ENCODE measurements at places on chromosomes 4 and X.
A peak's percentile ranks its signal among the peaks of the same experiment; 100 is the strongest.

DNA sequence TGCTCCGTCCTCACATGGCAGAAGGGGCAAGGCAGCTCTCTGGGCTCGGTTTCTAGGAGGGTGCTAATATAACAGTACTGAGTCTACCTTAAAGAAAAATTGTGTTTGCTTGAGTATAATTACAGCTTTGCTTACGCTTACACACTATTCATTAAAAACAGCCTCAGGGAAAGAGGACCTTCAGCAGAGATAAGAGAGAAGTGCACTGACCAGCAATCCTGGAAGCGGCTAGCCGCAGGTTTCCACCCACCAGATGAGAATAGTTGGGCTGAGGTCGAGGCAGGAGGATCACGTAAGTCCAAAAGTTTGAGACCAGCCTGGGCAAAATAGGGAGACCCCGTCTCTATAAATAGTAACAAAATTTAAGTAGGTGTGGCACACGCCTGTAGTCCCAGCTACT, 15.2 kb upstream of the MRFAP1 start:
- DNase-seq: no peak

- DNase-seq: no peak
Observed at GRCh38 chr4:172050911-172051310, 237.7 kb downstream of the GALNTL6 start.

DNA sequence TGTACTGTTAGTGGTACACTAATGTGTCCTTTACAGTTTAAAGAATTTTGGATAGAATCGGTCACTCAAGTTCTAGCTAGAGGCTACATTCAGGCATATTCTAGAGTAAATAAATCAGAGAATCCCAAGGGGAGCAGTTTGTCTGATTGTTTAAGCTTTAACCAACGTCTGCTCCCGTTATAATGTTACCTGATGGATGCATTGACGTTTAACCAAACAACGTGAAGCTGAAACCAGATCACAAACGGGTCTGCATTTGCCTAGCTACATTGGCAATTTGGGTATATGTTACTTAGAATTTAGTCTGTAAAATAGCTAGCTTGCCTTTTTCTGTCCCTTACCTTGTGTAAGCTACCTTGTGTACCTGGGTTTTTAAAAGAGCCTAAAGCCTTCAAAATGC, 1.6 kb downstream of the PI4K2B start:
- no peak for DNase-seq

- DNase-seq: no peak
Observed at GRCh38 chr4:52914051-52914605, 52.0 kb downstream of the RASL11B start.

GRCh38 chr4:32148111-32148666, 1428.0 kb downstream of the PCDH7 start:
- DNase-seq: no peak

DNA sequence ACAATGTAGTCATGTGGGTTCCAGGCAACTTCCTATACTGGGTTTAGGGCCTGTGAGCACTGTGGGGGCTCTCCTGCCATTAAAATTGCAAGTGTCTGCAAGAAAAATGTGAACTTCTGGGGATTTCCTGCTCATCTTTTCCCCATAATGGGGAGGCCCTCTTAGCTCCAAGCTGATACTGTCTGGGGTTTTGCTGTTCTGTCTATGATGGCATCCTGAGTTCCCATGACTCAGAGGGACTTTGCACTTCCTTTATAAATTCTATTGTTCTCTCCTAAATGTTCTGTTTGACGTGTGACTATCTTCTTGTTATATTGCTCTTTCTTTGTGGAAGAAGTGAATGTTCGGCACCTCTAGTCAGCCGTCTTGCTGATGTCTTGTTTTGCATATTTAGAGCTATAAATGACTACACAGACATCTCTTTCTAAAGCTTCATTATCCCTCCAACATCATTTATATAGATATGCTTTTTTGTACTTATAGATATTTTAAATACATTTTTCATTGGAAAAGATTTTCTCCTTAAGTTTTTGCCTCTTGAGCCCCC, 465.8 kb downstream of the NAF1 start:
- DNase-seq: no peak

DNA sequence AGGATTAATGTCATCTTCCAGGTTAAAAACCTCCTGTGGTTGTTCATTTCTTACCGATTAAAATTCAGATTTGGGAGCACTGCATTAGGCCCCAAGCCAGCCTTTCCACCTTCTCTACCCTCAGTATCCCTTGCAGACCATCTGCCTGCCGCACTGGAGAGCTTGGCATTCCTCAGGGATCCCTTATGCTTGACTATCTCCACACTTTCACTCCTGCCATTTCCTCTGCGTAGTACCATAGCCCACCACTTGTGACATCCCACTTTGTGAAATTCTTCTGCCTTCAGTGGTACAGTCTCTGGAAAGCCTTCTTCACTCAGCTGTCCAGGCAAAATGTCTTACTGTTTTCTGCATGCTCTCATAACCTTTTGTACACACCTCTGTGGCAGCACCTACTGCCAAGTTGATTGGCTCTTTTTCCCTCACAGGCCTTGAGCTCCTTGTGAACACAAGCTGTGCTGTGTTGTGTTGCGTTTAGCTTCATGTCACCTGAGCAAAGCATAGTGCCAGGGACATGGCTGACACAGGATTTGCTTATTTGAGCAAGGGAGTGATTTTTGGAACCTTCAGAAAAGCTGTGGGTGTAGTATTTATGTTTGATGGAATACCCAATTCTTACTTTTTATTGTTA, 156.4 kb downstream of the ARX start:
- DNase-seq: no peak

GRCh38 chrX:29090811-29091210, 503.6 kb downstream of the IL1RAPL1 start:
- DNase-seq: no peak

GRCh38 chrX:100995469-100995868, 26.0 kb downstream of the ARL13A start:
- no peak for DNase-seq

- no peak for DNase-seq
Observed at GRCh38 chr4:24557026-24558025, 27.0 kb downstream of the DHX15 start.

GRCh38 chr4:1808851-1809753, 16.0 kb downstream of the FGFR3 start:
- DNase-seq: no peak

GRCh38 chr4:184417802-184418511, 56.4 kb downstream of the IRF2 start:
- DNase-seq: peak; percentile 91

All from T-helper 2 cell (primary cell).